ENCODE measurements at places on chromosomes 3 and 15.

GRCh38 chr15:95830281-95830680 is 500.2 kb upstream of the NR2F2 start:
- DNase-seq, result no peak

GRCh38 chr3:131141770-131142169 is 115.1 kb downstream of the NEK11 start:
- DNase-seq, result no peak

DNA sequence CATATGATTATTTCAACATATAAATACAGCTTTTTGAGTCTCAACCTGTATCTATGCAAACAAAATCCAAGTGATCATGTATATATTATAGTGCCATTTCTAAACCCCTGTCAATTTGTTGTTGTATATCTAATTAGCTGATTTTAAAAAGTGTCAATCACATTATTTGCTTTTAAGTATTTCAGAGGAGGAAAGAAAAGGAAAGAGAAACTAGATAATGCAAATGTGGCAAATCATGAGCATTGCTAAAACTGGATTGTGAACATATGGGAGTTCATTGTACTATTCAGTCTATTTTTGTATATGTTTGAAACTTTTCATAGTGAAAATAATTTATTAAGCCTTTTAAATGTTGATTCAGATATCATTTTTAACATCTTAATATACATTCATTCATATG is 190.7 kb downstream of the ZIC4 start:
- DNase-seq, result no peak

DNA sequence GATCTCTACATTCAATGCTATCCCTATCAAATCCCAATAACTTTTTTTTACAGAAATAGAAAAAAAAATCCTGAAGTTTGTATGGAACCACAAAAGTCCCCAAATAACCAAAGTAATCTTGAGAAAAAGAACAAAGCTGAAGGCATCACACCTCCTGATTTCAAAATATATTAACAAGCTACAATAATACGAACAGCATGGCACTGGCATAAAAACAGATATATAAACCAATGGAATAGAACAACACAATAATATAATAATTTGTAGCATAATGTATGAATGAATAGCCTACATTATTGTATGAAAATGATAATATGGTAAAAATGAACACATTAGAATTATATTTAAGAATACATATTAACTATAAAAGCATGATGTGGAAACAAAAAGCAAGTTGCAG is 76.7 kb upstream of the TMC3 start:
- no peak for DNase-seq

GRCh38 chr3:122947196-122947595 is 80.4 kb downstream of the SEMA5B start:
- no peak for DNase-seq

DNA sequence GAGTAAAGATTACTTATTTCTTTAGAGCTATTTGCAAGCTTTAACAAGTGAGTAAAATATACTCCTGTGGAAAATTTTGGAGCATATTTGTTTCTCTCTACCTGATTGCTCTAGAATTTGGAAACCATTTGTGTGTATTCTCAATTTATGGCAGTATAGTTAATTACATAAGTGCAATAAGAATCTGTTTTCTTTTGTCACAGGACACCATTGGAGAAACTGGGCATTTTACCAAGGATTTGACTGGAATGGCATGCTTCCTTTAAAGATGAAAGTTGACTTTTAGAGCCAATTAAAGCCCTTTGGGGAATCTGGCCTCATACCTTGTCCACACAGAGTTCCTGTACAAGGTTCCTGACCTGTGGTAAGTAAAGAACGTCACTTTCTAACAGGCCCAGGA is 38.4 kb downstream of the PAQR5 start:
- no peak for DNase-seq

GRCh38 chr15:66433726-66434125 is 47.0 kb downstream of the MAP2K1 start:
- DNase-seq, result no peak

DNA sequence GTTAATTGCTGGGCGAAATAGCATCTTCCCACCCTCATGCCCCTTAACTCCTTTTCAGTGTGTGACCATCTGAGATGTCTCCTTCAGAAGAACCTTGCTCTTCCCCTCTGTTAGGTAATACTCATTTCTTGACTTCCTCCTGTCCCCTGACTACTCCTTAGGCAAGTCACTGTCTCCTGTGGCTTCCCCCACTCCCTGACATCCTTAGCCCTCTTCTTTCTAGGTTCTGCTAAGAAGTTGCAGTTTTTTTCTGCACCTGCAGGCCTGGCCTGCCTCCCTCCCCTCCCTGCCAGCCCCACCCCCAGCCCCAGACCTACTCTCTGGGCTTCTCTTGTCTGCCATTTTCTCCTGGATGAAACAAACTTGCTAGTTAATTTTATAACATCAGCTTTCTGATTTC is 15.2 kb upstream of the EID1 start:
- no peak for DNase-seq

- DNase-seq, result peak; percentile 5
Measured at GRCh38 chr3:189355481-189356201, 183.9 kb downstream of the TPRG1 start.

DNA sequence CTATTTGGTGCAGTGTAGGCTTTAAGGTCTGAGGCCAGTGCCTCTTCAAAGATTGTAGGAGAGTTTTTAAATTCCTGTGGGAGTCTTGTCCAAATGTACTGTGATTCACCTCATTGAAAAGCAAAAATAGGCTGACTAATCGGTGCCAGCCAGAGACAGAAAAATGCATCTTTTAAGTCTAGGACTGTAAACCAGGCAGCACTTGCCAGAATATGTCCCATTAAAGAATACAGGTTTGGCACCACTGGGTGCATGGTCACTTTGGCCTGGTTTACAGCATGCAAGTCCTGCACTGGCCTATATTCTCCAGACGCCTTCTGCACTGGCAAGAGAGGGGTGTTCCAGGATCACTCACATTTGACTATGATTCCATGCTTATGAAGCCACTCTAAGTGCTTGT is 20.3 kb upstream of the NOX5 start:
- no peak for DNase-seq

GRCh38 chr15:25525741-25526140 is 86.9 kb upstream of the UBE3A start:
- no peak for DNase-seq

DNA sequence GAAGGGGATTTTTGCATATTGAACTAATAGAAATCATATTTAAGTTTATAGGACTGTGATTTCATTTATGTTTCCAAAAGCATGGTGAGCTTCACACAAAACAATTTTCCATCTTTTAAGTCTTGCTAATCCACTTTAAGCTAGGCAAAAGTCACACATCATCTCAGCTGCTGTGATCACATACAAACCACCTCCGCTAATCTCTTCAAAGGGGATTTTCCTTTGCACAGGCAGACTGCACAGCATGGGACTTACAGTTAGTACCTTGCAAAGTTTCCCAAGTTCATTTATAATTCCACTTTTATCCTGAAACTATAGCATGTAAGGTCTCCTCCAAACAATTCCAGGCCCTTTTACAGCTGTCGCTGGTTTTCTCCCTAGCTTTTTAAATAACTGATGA is 225.1 kb upstream of the CNTN3 start:
- no peak for DNase-seq

DNA sequence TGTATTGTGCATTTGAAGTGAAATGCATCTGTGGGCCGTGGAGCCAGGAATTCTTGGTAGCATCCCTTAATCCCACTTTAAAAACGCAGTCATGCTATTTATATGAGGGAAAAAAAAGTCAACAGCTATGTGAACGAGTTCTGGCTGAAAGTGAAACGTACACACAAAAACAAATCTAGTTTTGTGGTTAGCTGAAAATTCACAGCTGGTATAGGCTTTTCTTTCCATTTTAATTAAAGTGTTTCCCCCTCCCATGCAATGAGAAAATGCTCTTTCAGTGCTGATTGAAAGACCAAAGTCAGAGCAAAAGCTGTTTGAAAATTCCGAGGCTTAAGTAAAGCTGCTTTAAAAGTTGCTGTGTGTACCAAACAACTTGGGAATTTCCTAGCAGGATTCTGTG is 297.4 kb downstream of the PLCL2 start:
- no peak for DNase-seq

DNA sequence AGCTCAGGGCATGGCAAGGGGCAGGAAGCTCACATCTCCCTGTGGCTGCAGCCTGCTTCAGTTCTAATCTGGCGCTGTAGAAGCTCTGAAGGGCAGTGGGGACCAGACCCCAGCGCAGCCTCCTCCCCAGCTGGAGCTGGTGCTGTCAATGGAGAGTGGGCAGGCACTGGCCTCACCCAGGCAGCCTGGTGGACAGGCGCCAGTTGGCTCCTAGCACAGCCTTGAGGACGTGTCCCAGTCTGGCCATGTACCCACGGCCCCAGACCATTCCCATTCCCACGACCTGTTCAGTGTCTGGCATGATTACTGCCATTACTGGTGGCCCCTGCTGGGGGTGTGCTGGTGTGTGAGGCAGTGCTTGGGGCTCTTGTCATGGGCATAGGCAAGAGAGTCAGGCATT is 16.3 kb downstream of the TYRO3 start:
- DNase-seq, result no peak

GRCh38 chr3:115790759-115791158 is 167.4 kb downstream of the GAP43 start:
- DNase-seq, result no peak

GRCh38 chr3:51944451-51945021 is 2.4 kb downstream of the PARP3 start:
- DNase-seq, result no peak

DNA sequence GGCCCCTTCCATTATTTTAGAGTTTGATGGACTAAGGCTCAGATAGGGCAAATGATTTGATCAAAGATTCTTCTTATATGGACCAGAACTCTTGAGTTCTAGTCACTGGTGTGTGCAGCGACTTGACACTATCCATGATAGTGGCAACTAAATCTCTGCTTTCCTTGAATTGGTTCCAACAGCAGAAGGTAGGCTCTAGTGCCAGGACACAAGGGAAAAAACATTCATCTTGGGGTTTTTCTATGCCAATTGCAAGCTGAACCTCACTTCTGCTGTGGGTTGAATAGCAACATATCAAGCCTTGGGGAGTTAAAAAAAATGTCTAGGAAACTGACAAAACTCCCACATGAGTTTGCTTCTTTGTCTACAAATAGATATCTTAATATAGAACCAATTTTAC is 35.1 kb downstream of the CTXND1 start:
- no peak for DNase-seq

GRCh38 chr15:100809151-100809550 is 70.5 kb upstream of the ALDH1A3 start:
- DNase-seq, result no peak

DNA sequence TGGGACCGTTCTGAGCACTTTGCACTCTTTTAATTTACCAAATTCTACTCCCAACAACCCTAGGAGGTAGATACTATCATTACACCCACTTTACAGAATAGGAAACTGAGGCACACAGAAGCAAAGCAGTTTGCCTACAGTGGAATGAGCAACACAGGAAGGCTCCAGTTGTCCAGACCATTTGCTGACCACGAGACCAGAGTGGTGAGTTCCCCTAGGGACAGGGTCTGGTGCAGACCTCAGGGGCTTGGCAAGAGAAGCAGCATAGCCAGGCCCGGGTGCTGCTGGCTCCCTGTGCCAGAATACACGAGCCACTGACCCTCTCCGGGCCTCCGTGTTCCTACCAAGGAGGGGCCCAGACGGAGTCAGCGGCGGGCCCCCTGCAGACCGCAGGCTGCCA is 26.5 kb downstream of the PLXND1 start:
- no peak for DNase-seq

- DNase-seq, result no peak
Measured at GRCh38 chr15:41789662-41790061, 15.4 kb downstream of the MAPKBP1 start.

DNA sequence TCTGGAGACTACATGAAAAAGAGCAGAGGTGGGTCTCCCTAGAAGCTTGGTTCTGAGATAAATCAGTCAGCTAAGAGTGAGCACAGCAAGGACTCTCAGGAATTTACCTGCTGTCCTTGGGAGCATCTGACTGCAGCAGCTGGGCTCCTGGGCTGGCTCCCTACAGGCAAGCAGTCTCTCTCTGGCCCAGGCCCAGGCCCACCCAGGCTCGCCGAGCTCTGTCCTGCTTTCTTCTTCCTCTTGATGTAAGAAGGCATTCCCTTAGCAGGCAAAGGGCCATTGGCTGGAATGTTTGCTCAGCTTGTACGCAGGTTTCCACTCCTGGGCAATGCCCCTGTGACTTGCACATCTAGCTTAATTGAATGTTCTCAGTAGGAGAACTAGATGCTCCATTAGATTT is 4.3 kb upstream of the RBP2 start:
- DNase-seq, result no peak

GRCh38 chr15:78069052-78069414 is 8.5 kb downstream of the TBC1D2B start:
- DNase-seq, result no peak

DNA sequence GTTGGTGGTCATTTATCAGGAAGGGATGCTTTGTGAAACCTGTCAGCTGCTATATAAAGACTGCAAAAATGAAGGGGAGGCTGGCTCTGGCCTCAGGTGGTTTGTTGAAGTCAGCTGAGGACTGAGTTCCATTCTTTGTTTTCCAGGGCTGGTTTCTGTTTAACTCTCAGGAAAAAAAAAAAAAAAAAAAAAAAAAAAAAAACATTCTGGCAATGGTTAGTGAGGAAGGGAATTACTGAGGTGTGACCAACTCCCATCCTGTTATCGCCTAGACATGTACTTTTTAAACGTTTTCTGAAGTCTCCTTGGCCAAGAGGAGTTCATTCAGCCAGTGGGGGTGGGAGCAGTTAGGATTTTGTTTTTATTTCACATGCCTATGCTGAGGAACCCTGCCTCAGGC is 316.3 kb downstream of the OXSM start:
- DNase-seq, result no peak

DNA sequence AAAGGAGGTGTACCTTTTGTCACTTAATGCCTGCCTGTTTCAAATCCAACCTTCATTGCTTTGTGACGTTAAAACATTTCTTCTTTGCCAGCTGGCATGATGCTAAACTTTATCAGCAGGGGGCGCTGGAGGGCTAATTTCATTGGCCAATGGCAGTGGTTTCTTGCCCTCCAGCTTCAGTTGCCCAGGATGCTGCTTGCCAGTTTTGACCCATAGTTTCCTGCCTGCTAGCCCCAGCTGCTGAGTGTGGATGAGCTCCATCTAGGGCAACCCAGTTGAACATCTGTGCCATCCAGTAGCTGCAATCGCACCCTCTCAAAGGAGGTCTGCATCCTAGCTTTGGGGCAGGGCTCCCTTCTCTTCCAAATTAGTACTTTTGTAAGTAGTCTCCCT is 22.1 kb downstream of the ACKR2 start:
- peak; percentile 28 for DNase-seq

GRCh38 chr3:107142171-107142570 is 235.1 kb upstream of the CCDC54 start:
- DNase-seq, result no peak

DNA sequence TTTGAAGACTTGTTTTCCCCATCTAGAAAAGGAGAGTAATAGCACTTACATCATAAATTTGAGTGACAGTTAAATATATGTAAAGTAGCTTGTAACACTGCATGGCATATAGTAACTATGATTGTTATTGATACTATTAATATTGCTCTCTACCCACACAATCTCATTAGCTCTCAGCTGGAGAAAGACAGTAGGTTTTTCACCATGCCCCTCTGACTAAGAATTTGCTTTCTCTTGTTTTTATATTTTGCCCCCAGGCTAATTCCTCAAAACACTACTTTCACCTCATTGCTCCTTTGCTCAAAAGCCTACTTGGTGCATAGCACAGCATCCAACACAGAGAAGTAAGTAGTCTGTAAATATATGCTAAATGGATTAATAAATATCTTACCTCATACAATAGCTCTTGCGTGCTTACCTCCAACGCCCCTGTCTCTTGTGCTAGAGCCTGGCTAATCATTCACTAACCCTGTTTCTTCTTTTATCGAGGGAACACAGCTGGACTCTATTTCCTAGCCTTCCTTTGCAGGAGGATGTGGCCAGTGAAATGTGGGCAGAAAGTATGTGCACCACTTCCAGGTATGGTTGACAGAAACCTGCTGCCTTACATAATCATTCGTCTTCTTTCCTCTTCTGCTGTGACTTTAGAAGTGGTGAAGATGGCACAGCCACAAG is 190.0 kb downstream of the PLCH1 start:
- DNase-seq, result no peak
